ENCODE measurements at places on chromosomes 1 and 21. TPM values are rescaled to one million over a fixed set of nuclear protein-coding genes. Genes with fewer than 3 reads are reported as not detected.

DNA sequence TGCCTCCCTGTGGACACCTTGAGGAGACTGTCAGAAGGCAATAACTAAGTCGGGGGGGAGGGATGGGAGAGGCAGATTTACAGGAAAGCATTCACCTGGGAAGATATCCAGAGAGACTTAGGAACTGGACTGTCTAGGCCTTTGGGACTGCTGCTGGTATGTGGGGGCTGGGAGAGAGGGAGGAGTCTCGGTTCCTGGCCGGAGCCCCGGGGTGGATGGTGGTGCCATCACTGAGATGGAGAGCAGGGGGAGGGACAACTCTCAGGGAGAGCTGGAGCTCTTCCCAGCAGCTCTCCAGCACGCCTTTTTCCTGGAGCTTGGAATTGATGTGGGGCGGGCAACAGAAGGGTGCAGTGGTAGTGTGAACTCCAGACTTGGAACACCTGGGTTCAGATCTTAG, 22.1 kb downstream of the PTPRF start:
- no peak for DNase-seq

DNA sequence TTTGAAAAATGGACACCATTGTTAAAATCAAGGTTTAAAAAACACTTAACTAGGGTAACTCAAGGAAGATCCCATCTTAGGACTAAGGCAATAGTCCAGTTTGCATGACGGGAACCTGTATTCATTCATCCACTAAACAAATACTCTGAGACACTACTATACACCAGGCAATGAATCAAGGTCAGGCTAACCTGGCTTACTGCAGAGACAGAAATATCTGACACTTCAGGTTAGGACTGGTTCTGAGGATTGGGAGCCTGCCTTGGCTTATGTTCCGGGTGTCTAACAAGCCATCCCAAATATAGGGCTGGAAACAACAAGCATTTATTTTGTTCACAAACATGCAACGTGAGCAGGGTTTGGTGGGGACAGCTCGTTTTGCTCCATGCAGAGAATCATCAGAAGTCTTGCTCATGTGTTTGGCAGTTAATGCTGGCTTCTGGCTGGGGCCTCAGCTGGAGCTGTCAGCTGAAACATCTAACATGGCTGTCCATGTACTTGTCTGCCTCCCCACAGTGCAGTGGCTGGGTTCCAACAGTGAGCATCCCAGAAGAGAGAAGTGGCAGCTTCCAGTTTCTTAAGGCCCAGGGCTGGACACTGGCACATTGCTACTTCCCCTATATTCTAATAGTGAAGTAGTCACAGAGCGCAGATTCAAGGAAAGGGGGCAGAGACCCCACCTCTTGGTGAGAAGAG, 37.0 kb upstream of the CAMK1G start:
- DNase-seq: no peak

- no peak for DNase-seq
Observed at GRCh38 chr21:31052489-31053142, 14.3 kb upstream of the KRTAP19-8 start.

GRCh38 chr1:38131024-38131585, 84.5 kb upstream of the POU3F1 start:
- DNase-seq: no peak

DNA sequence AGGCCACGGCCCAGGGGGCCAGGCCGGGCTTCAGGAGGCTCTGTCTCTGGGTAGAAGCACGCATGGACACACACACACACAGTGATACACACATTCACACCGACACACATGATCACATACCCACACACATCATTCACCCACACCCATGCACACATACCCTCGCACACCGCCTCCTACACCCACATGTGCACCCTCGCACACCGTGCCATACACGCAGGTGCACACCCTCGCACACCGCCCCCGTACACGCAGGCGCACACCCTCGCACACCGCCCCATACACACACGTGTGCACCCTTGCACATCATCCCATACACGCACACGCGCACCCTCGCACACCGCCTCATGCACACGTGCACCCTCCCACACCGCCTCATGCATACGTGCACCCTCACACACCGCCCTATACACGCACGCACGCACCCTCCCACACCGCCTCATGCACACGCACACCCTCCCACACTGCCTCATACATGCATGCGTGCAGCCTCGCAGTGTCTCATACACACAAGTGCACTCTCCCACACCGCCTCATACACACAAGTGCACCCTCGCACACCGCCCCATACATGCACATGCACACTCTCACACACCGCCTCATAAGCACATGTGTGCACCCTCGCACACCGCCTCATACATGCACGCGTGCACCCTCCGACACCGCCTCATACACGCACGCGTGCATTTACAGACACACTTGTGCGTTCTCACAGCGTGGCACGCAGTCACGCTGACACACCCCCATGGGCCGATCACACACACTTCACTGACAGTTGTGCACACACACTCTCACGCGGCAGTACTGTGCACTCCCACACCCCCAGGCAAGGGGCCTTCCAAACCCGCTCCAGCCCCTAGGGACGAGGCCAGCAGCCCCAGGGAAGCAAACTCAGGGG, 128.1 kb downstream of the SIK1 start:
- DNase-seq: no peak

GRCh38 chr21:44858291-44858690, 15.2 kb downstream of the PTTG1IP start:
- DNase-seq: no peak

GRCh38 chr1:227901239-227901905, 46.4 kb downstream of the WNT9A start:
- DNase-seq: no peak

GRCh38 chr1:46466477-46467182, 23.0 kb upstream of the DMBX1 start:
- DNase-seq: no peak

DNA sequence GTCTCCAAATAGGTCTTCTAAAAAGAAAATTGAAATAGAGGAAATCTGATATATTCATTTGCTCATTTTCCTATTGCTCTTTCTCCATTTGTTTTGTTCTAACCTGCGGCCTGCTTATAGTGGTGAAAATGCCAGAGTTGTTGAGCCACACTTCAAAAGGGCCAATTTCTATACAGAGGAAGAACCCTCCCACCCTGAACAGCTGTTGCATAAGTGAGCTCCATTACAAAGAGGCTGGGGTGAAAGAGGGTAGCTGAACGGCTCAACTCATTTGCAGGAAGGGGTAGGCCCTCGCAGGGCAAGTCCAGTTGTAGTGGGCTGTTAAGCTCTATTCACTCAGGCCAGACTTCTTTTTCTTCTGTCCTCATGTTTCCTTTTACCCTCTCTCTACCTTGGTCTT, 8.8 kb downstream of the ADCY10 start:
- peak; percentile 65 for DNase-seq

DNA sequence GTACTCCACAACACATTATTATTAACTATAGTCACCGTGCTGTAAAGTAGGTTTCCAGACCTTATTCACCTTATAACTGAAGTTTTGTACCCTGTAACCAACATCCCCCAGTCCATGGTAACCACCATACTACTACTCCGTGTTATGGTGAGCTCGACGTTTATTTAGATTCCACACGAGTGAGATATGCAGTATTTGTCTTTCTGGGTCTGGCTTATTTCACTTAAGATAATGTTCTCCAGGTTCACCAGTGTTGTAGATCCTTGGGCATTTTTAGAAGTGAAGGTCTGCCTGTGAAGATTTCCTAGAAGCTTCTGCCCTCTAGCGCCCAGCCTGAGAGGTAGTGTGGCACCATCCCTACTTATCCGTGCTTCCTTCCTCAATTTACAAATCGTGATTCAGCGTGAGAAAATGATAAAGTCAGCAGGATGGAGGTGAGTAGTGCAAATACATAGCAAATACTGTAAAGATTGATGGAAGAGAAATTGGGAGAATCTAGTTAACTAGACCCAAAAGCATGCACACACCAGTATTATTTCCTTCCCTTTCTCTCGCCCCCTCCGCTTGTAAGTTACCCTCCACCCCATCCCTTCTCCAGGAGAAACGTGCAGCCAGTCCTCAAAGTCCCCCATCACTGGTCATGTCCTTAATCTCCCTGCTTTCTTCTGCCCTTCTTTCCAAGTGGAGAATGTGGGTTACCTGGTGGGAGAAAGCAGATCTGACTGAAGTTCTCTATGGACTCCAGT, 36.0 kb upstream of the DISC1 start:
- DNase-seq: peak; percentile 63

- no peak for DNase-seq
Observed at GRCh38 chr1:15043934-15044333, 109.6 kb upstream of the TMEM51 start.

- peak; percentile 57 for DNase-seq
Observed at GRCh38 chr1:165633614-165634013, 2.6 kb downstream of the MGST3 start.

DNA sequence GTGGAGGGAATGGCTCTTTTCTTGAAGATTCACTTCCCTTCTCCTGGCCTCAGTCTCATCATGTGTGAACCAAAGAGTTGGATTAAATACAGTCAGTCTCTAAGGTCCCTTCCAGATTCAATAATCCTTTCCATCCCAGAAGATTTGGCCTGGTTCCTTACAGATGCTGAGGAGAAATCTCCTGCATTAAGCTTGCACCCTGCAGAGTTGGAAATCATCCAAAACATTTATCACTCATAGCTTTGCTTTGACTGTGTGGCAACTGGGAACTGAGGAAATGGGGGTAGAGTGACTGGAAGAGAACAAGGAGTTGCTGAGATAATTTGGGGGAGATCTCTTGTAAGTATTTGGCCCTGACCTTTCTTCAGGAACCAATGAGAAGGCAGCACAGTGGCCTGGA, 220.5 kb upstream of the SGIP1 start:
- no peak for DNase-seq

DNA sequence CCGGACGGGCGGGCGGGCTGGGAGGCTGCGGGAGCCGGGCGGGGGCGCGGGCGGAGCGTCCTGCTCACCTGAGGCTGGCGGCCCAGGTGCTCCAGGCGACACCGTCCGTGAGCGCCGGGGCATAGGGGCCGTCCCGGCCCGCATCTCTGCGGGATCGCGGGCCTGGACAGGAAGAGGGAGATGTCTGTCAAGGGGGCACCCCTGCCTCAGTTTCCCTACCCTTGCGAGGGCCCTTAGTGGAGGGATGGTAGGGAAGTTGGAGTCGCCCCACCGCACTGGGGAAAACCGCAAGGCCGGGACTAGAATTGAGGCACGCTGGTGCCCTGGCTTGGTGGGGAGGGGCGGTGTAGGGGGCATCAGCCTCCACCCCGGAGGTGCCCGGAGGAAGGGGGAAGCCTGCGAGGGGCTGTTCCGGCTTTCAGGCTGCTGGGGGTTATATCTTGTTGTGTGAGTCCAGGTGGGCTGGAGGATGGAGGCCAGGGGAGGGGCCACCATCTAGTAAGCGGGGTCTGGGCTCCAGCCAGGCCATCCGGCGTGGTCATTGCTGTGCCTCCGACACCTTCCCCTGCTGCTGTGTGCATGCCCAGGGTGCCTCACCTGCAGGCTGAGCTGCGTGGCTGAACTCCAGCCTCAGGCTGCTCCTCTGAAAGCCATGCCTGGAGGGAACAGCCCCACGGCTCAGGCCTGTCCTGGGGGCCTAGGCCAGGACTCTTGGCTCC, 580 bp downstream of the VWA1 start:
- no peak for DNase-seq

- DNase-seq: no peak
Observed at GRCh38 chr1:31734582-31735107, 29.5 kb downstream of the ADGRB2 start.

GRCh38 chr1:163397451-163398200, 75.9 kb downstream of the NUF2 start:
- DNase-seq: no peak

DNA sequence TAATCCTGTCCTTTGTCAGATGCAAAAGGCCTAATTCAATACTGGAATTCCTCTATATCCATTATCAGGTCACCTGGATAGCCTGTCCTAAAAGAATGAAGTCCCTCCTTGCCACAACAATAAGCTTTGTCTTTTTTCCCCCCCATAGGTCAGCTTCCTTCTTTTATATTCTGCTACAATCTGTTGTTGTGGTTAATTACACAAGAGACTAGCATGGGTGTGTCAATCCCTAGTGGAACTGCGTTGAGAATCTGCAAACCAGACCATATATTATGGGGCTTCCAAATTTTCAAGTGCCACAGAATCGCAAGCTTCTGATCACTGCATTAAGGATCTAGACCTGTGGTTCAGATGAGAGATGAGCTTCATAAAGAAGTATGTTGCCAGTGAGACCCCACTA, 349.6 kb downstream of the SMYD3 start:
- DNase-seq: no peak

- DNase-seq: peak; percentile 11
Observed at GRCh38 chr1:171654201-171654941, 1.9 kb upstream of the MYOC start.

DNA sequence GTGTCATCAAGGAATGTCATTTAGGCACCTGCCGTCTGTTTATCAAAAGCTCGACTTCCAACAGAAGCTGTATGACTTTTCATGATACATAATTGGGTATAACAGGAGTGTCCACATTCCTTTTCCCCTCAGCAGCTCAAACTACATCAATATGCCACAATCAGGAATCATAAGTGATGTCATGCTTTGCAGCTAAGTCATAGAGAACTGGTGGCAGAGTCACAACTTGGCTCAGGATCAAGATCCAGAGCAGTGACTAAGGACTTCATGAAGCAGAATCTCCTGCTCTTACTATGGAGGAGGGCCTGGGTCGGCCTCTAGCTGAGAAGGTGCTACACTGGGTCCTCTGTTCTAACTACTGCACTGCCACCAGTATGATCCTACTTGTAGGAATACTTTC, 36.5 kb upstream of the AGBL4 start:
- no peak for DNase-seq

DNA sequence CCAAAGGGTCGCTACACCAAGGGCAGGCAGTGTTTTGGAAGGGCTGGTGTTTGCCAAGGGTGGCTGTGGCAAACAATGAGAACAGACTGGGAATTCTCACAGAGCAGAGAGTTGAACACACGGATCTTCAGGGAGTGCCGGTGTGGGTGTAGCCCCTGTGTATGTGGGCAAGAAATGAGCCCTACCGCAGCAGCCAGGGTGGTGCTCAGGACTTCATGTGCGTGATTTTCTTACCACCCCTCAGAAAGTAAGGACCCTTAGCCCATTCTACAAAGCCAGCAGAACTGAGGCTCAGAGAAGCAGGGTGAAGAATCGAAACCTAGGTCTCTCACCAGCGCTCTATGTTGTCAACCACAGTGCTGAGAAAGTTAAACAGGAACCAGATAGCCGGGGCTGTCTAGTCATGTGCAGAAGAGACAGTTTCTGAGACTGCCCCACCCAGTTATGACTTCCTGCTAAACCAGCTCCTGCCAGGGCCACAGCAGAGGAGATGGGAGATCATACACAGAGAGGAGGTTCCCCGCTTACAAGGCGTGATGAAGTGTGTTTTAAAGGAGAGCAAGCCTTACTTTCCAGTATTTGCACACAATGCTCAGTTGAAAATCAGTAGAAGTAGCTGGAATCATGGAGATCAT, 21.9 kb upstream of the MORC3 start:
- DNase-seq: peak; percentile 26

GRCh38 chr1:219467524-219467923, 145.4 kb downstream of the ZC3H11B start:
- DNase-seq: no peak

- DNase-seq: no peak
Observed at GRCh38 chr1:2195785-2196184, 1.2 kb upstream of the FAAP20 start.

GRCh38 chr1:219880765-219881457, 47.4 kb downstream of the SLC30A10 start:
- no peak for DNase-seq

The PRELP gene
- 0.06 TPM for total RNA-seq

The PPP1R15B gene
- total RNA-seq: 15.1 TPM

The CNKSR1 gene
- total RNA-seq: not detected

The RGS8 gene
- total RNA-seq: not detected

The FAM229A gene
- 2.0 TPM for total RNA-seq

The SAMSN1 gene
- not detected for total RNA-seq

All from LHCN-M2 (cell line).